ENCODE measurements at places on chromosomes 2 and 18.

GRCh38 chr2:160813506-160813858 lies 319.9 kb upstream of the RBMS1 start:
- no peak for DNase-seq

GRCh38 chr2:72893594-72894319 lies 6.5 kb downstream of the SPR start:
- no peak for DNase-seq

DNA sequence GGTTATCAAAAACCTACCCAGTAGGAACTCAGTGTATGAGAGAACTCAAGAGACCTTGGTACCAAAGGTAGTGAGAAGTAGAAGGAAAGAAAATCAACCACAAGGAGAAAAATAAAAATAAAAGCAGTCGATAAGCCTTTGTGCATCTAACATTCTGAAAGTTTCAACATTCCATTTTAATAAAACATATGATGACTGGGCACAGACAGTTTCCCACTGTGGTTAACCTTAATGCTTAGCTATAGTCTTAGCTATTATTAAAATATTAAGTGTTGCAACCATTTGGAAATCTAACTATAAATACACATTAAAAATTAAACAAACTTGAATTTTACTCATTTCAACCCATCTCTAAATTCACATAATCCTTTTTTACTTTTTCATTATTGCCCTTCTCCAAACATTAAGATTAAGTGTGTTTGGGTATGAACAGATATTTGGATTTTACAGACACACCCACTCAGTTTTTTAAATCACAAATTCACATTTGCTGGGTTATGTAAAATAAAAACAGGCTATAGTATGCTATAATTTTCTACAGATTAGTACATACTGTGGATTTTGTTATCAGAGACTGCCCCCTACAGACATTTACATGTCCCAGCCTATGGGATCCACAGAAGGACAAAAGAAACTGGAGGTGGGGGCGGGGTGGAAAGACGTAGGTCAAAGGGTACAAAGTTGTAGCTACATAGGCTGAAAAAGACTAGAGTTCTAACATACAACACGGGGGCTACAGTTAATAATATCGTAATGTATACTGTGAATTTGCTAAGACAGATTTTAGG lies 32.8 kb downstream of the SRBD1 start:
- DNase-seq, result peak; percentile 46

DNA sequence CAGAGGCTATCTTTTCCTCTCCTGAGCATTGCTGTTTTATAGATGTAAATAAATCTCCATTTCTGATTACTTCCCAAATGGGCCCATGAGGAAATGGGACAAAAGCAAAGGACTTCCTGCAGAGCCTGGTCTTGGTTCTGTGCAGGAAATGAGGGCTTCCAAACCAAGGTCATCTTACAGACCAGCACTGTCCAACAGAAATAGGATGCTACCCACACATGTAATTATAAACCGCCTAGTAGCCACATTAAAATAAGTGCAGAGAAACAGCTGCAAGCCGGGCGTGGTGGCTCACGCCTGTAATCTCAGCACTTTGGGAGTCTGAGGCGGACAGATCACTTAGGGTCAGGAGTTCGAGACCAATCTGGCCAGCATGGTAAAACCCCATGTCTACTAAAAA lies 6.2 kb downstream of the TTL start:
- no peak for DNase-seq

DNA sequence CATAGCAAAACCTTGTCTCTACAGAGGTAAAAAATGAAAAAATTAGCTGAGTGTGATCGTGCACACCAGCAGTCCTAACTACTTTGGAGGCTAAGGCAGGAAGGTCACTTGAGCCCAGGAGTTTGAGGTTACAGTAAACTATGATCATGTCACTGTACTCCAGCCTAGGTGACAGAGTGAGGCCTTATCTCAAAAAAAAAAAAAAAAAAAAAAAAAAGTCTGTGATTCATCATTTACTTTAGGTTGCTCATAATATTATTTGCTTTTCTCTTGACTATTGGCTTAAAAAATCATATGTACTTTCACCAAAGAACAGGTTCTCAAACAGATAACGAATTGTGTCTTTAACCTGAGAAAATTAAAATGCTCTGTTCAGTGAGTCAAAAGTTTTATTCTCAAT lies 129.1 kb downstream of the MYO3B start:
- no peak for DNase-seq

DNA sequence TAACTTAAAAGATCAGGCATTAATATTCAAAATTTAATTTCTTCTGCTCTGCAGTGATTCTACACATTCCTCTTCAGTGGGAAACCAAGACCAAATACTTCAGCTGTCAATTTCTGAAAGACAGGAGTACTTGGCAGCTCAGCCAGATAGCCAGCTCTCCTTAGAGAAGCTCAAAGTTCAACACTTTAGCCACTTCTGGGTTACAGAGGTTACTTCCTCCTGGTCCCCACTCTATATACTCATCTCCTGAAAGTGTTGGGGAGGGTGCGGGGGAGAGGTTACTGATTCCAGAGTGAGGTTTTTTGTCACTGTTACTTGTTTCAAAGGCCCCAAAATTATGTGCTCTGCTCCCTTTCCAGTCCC lies 4.1 kb downstream of the CYTIP start:
- DNase-seq, result no peak
